ENCODE measurements at places on chromosomes 16 and 17.

- no peak for DNase-seq
Observed at GRCh38 chr17:6970992-6971391, 24.9 kb upstream of the ALOX12 start.

- peak; percentile 51 for DNase-seq
Observed at GRCh38 chr17:75289832-75290337, 652 bp upstream of the SLC25A19 start.

- no peak for DNase-seq
Observed at GRCh38 chr17:69445132-69445531, 30.6 kb downstream of the MAP2K6 start.

DNA sequence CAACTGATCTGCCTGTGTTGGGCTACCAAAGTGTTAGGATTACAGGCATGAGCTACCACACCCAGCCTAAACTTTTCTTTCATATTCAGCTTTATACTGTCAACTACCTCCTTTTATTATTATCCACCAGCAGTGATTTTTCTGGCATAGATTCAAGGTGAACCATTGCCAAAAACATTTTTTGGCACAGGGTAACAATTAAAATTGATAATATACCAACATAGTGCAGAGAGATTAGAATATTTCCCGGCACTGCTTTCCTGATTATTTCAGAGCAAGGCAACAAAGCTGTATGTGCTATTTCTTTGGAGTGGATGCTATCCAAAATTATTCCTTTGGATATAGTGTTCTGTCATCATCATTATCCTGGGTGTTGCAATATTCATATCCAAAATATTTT, 781.6 kb upstream of the SOX9 start:
- DNase-seq = no peak

DNA sequence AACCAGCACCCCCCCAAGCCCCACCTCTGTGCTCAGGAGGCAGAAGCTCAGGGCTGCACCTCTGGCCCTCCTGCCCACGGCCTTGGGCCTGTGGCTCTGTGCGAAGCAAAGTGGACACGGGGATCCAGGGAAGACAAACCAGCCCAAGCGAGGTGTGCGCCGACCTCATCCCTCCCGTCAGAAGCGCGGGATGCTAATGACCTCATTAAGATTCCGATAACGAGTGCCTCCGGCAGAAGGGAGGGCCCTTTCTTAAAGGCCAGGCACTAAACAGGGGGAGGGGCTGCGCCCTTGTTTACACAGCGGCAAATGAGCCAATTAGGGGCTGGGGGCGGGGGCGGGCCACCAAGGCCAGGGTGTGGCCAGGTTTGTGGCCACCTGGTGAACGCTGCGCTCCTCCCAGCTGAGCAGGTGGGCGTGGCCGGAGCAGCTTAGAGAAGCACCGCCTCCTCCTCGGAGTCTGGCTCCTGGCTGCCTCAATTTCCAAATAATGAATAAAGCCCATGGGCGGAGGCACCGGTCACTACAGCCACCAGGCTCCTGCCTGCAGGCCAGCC, 3.2 kb downstream of the CBX4 start:
- peak; percentile 83 for DNase-seq

GRCh38 chr16:50591800-50592771, 43.9 kb downstream of the NKD1 start:
- DNase-seq = no peak

- peak; percentile 89 for DNase-seq
Observed at GRCh38 chr17:1762901-1763898, 1.3 kb downstream of the SERPINF1 start.

DNA sequence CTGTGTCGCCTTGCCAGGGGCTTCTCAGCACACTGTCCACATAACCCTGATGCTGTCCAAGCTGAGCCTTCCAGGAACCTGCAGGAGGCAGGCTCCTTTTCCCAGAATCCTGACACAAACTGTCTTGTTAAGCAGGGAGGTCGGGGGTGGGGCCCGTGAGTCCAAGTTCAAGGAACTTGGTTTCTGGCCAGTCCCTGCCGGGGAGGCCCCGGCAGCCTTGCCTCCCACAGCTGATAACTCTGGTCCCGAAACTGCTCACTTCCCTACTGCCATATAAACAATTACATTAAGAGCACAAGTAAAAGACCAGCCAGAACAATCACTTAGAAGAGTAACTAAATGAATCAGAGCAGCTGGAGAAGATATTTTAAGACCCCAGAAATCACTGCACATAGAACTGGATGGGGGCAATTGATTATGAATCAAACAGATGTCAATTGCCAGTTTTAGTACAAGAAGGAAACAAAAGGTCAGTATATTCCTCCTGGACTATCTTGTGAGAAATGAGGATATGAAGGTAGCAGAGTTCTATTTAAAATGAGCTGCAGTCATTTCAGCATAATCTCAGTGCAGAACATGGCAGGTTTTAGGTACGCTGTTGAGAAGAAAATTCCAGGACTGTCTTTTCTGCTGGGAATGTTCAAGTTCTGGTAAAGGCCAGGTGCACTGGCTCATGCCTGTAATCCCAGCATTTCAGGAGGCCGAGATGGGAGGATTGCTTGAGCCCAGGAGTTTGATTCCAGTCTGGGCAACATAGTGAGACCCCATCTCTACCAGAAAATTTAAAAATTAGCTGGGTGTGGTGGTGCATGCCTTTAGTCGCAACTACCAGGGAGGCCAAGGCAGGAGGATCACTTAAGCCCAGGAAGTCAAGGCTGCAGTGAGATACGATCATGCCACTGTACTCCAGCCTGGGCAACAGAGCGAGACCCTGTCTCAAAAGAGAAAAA, 169.8 kb downstream of the PITPNC1 start:
- peak; percentile 68 for DNase-seq

- DNase-seq = no peak
Observed at GRCh38 chr16:15607700-15608396, 35.1 kb downstream of the MARF1 start.

DNA sequence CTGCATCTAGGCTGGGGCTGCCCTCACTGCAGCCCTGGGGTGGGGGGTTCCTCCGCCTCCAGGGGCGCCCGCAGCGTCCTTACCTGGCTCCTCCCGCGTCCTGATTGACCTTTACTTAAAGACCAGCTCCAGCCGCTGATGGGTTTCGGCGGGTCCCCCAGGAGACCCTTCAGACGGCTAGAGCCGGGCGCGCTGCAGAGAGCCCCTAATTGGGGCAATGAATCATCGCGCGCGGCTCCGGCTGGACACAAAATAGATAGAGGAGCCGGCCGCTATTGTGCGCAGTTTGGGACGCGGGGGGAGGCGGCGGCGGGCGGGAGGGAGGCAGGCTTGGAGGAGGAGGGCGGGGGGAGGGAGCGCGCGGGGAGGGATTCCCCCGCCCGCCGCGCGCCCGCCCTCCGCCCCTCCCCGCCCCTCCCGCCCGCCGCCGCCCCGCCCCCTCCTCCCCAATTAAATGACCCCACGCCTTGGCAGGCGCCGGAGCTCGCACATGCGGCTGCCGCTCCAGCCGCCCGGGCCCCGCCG, 56.5 kb upstream of the CIBAR2 start:
- no peak for DNase-seq

DNA sequence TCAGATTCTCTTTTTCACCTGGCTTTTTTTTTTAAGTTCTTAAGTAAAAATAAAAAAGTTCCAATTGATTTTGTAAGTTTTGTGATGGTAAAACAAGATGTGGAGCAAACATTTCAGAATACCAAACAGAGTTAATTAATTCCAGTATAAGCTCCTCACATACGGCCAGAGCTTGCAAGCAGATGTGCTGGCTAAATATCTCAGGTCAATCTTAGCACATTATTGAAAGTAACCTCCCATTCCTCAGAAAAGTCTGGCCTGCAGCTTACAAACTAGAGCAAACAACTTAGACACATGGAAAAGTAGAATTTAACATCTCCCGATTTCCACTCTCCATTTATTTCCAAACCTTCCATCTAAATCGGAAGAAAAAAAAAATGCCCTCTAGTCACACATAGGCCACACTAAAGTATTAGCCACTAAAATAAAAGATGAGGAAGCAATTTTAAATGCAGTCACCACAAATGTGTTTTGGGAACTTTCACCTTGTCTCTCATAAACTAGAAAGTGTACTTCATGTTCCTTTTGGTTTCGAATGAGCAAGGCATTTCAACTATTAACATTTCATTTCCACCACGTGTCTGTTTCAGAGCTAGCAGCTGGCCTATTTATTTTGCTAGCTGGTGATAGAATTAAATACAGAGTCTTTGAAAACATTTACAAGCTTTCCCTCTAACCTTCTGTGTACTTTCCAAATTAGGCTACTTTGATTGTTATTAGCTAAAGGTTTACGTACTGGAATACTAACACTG, 143.3 kb downstream of the STX8 start:
- DNase-seq = no peak

DNA sequence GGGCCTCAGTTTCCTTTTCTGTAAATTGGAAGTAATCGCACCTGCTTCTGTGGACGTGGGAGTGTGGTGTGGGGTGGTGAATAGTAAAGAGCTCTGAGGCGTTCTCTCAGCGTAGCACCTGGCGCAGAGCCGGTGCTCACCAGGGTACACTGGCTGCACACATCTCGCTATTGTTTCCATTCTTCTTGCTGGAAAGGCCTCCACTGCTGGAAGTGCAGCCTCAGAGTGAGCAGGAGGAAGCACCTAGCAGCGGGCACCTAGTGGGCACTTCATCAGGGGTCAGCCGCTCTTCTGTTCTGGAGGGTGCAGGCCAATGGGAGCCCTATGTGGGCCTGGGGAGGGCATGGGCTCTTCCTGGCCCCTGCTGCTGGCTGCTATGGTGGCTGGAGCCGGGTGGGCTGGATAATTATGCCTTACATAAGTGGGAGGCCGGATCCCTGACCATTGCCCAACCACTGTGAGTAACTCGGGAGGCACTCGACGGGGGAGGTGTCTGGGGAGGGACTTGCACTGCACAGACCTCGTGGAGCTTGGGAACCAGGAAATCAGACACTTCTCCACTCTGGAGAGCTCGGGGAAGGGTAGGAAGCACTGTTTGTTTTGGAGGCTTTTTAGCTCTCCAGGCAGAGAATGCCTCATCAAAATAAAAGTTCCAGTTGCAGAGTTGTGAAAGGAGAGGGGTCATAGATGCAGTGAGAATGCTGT, 1.7 kb downstream of the MAP2K3 start:
- peak; percentile 94 for DNase-seq

DNA sequence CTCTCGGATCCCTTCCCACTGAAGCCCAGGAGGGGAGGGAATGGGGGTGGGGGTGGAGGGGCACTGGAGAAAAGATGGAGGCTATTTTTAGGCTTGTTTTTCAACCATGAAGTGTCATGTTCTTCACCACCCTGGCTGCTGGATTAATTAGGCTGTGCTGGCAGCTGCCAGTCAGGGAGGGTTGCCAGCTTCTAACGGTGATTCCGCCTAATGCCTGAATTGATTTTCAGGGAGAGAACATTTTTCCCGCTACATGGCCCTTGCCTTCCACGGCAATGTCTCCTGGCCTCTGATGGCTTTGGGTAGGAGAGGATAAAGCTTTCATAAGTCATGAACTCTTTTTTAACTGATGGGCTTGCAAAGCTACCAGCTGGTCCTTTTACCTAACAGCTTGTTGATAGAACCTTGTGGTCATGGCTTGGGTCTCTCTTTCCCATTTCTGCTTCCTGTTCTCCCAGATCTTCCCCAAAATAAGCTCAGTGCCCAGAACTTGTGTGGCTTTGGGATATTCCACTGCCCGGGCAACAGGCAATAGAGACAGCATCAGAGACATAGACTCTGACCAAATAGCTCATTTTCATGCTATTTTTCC, 167.4 kb downstream of the PITPNC1 start:
- no peak for DNase-seq

GRCh38 chr17:49472527-49472926, 22.6 kb upstream of the NGFR start:
- DNase-seq = no peak

- DNase-seq = no peak
Observed at GRCh38 chr17:11412654-11413053, 171.6 kb downstream of the SHISA6 start.

- DNase-seq = no peak
Observed at GRCh38 chr17:1227917-1228780, 42.1 kb upstream of the BHLHA9 start.

GRCh38 chr16:80006241-80007215, 406.0 kb upstream of the MAF start:
- peak; percentile 45 for DNase-seq

DNA sequence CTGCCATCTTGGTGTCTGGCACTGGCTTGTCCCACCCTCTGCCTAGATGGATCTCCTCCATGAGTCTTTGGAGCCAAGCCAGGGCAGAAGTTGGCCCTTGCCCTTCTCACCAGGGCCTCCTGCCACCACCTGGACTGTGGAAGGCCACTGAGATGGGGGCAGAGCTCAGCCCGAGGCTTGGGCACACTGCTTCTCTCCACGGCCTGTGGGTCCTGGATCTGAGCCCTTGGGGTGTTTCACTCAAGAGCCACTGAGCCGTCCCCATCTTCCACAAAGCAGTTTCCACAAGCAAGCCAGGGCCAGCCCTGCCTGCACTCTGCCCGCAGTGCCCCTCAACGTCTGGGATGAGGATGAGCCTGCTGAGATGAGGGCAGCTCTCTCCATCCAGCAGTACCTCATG, 16.7 kb upstream of the CD300A start:
- no peak for DNase-seq

DNA sequence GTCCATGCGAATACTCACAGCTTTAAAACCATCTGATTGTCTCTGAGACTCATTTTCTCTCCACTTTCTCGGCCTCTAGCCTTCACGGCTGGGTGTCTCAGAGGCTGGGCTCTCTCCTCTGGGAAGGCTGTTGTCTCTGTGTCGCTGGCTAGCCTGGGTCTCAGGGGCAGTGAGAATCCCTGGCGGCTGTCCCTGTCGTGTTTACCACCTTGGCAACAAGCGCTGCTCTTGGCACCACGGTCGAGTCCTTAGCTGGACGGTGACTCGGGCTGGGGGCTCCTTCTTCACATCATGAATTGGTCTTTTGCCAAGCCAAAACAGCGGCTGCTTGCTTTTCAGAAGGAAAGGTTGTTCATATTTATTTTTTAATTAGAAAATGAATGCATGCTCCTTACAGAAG, 81.1 kb downstream of the MSI2 start:
- DNase-seq = no peak

DNA sequence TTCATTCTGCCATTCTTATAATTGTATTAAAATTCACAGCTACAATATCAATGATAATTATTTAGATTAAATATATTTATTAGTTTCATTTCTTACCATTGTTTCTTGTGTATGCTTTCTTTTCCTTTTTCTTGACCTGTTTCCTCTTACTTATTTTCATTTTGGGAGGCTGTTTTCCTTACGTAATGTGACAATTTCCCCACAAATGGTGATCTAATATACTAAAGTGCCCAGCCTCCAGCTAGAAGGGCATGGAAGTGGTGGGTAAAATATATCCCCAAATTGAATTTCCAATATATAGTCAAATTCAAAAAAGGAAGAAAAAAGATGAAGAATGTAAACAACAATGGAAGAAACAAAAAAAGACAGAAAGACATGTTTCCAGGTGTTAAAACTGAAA, 1.5 kb upstream of the ABCA6 start:
- DNase-seq = no peak

GRCh38 chr16:54774768-54775167, 155.9 kb upstream of the IRX5 start:
- no peak for DNase-seq

Data from large intestine (tissue), 12 donors.